ENCODE measurements at places on chromosomes 4 and X. TPM values are rescaled to one million over a fixed set of nuclear protein-coding genes. Genes with fewer than 3 reads are reported as not detected.

Gene TLR1
- total RNA-seq: 2.3 TPM

Gene ENAM
- total RNA-seq: 16.0 TPM

Gene RXFP1
- total RNA-seq: not detected

Gene H2BW2
- not detected for total RNA-seq

Gene PRKG2
- not detected for total RNA-seq

Gene MTNR1A
- not detected for total RNA-seq

Gene MAGED4
- 0.12 TPM for total RNA-seq

Gene TLR2
- 1.2 TPM for total RNA-seq

Gene TENM3
- total RNA-seq: 2.5 TPM

Gene ZAR1
- not detected for total RNA-seq

Gene MGARP
- total RNA-seq: 0.63 TPM

Gene DCHS2
- 0.20 TPM for total RNA-seq

Data from heart left ventricle (tissue), 16 donors.